Left cardiac atrium (tissue), 4 donors: ENCODE measurements at places on chromosomes 13 and 19. TPM values are rescaled to one million over a fixed set of nuclear protein-coding genes. Genes with fewer than 3 reads are reported as not detected.

The MATK gene
- total RNA-seq, result 1.4 TPM

The ITGBL1 gene
- 16.1 TPM for total RNA-seq

The C13orf46 gene
- 1.4 TPM for total RNA-seq

The CD177 gene
- 0.27 TPM for total RNA-seq

The TNFRSF19 gene
- total RNA-seq, result 35.6 TPM

GRCh38 chr13:105050686-105051085, 1484.8 kb downstream of the EFNB2 start:
- DNase-seq, result no peak

DNA sequence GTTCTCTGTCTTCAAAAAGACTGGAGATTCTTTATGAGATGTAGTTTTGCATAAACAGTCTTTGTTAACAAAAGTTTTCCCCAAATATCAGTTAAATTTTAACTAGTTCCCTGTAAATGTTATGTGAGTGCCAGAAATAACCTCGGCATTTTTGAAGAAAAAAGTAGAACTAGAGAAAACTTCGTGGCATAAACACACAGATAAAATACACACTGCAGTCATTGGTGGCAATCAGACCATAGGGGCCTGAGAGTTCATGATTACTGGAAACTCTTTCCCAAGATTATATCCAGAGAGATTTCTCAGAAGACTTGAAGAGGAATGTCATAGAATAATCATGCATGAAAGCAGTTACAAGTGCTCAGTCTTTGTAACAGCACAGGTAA, 190.0 kb downstream of the MZT1 start:
- no peak for DNase-seq

DNA sequence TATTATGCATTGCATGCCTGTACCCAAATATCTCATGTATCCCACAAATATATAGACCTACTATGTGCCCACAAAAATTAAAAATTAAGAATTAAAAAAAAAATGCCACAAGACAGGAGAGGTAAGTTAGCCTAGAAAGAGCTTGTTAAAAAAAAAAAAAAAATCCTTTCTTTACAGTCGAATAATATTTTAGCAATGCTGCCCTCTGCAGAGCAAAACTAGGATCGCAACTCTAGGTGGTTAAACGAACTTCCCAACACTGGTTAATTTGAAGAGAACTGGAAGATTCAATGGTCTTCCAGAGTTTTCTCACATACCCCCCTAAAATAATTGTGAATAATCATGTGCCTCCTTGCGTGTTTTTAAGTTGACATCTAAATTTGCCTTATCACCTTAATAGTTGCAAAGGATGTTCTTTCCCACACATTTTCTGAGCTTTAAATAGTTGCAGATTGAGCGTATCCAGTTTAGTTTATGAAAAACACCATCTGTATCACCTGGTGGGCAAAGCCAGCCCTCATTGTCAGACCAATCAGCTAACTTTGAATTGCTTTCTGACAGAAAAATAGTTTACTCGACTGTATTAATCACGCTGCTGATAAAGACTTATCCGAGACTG, 47.4 kb upstream of the RCBTB2 start:
- peak; percentile 72 for DNase-seq

GRCh38 chr13:38767506-38768265, 80.8 kb downstream of the FREM2 start:
- DNase-seq, result no peak

DNA sequence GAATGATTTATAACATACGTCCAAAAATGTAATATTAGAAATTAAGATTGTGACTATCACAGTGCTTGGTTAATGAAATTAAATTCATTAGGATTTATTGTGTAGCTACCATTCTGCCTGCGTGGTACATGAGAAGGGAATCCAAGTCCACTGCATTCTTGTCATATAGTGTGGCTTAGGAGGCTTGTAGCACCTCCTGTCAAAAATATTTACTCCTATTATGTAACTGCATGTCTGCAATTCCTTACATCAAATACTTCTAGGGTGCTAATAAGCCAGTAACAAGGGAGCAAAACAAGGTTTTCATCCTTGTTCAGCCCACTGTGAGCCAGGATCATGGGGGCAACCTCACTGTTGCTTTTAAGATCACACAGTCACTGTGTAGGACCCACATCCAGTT, 199.0 kb downstream of the SLC7A1 start:
- DNase-seq, result no peak

DNA sequence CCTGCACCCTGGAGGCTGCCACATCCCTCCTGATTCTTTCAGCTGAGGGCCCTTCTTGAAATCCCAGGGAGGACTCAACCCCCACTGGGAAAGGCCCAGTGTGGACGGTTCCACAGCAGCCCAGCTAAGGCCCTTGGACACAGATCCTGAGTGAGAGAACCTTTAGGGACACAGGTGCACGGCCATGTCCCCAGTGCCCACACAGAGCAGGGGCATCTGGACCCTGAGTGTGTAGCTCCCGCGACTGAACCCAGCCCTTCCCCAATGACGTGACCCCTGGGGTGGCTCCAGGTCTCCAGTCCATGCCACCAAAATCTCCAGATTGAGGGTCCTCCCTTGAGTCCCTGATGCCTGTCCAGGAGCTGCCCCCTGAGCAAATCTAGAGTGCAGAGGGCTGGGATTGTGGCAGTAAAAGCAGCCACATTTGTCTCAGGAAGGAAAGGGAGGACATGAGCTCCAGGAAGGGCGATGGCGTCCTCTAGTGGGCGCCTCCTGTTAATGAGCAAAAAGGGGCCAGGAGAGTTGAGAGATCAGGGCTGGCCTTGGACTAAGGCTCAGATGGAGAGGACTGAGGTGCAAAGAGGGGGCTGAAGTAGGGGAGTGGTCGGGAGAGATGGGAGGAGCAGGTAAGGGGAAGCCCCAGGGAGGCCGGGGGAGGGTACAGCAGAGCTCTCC, 6.9 kb upstream of the CEACAM5 start:
- DNase-seq, result no peak
